ENCODE measurements at places on chromosomes 7 and 10. TPM values are rescaled to one million over a fixed set of nuclear protein-coding genes. Genes with fewer than 3 reads are reported as not detected.

DNA sequence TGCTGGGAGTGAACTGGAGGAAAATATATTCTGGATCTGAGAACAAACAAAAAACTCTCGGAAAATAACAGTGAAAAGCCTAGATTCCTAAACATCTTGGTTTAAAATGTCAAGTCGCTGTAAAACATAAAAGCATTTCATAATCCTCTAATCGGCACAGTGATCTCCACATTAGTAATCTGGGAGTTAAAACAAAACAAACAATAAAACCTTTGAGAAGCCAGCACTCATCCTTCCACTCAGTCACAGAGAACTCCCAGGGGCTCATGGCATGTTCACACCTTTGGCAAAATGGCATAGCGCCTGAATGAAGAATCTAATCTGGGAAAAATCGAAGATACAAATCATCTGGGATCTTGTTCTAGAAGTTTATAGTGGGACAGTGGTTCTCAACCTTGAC, 24.1 kb upstream of the HPS1 start:
- DNase-seq, result no peak

- no peak for DNase-seq
These were observed 152.4 kb downstream of the KIF20B start for GRCh38 chr10:89853781-89854191.

Gene SLC13A4
- not detected for total RNA-seq

Gene FBXL13
- total RNA-seq, result 0.64 TPM

Gene TEX47
- not detected for total RNA-seq

Gene SVOPL
- 0.62 TPM for total RNA-seq

Gene ARHGAP22
- 0.86 TPM for total RNA-seq
